Muscle of leg (tissue), 16 donors: ENCODE measurements at places on chromosomes 1 and 21.

DNA sequence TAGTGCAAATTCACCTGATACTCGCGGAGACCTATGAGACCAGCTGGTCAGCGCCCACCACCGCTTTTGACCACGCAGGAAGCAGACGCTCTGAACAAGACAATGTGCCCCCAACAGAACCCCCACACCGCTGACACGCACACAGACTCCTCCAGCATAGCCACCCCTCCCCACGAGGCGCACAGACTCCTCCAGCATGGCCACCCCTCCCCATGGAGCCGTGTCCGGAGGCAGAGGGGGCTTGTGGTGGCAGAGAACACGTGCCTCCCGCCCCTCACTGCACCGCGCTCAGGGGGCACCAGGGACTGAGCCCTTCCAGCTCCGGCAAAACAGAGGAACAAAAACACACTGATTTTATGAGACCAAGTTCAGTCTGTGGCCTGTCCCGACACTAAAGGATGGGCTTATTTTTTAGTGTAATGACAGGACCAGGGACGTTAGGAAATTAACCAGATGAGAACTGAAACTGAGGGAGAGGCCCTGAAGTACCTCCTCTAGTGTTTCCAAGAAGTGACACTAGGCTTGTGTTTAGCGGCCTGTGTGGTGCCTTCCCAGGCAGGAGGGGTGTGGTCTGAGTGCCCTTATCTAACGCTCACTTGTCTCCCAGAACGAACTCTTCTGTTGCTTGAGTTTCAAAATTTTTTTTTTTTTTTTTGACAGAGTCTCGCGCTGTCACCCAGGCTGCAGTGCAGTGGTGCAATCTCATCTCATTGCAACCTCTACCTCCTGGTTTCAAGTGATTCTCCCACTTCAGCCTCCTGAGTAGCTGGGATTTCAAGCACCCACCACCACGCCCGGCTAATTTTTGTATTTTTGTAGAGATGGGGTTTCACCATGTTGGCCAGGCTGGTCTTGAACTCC lies 10.0 kb upstream of the AGPAT3 start:
- DNase-seq: peak; percentile 25

GRCh38 chr1:84271441-84272151 lies 29.9 kb upstream of the SAMD13 start:
- DNase-seq: peak; percentile 35

DNA sequence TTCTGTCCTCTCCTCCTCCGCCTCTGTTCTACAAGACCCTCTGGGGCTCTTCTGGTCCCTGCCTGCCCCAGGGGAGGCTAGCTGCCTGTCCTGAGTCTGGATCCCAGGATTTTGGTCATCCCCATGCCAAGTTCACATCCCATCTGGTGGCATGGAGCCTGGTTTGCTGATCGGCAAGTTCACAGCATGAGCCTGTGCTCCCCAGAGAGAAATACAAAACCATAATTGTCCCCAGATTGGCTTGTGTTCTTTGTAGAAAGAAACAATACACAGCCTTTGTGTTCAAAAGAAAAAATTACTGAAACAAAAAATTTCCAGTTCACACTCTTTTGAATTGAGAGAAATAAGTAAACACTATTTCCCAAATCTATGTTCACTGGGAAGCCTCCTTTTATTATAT lies 149.4 kb upstream of the ZC3H12A start:
- DNase-seq: no peak

DNA sequence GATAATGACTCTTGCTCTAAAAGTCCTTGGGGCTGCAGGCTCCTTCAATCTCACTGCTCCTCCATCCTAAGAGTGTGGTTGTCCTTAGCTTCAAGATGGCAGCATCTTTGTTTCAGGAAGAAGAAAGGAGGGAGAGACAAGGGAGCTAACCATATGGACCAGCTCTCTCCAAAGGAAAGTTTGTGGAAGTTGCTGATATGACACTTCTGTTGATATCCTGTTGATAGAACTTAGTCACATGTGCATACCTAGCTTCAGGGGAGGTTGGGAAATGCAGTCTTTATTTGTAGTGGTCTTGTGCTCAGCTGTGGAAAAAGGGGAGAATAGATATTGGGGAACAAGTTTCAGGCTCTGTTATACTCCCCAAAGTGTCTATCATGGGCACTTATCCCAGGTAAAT lies 186.9 kb downstream of the GIPC2 start:
- no peak for DNase-seq

- DNase-seq: no peak
These were observed 101.4 kb upstream of the L1TD1 start for GRCh38 chr1:62093261-62093660.

- DNase-seq: no peak
These were observed 117.6 kb downstream of the MRPL39 start for GRCh38 chr21:25489673-25490072.
